Umbilical cord (tissue), 2 donors: ENCODE measurements at places on chromosomes 7 and 10.
A peak's percentile ranks its signal among the peaks of the same experiment; 100 is the strongest.

DNA sequence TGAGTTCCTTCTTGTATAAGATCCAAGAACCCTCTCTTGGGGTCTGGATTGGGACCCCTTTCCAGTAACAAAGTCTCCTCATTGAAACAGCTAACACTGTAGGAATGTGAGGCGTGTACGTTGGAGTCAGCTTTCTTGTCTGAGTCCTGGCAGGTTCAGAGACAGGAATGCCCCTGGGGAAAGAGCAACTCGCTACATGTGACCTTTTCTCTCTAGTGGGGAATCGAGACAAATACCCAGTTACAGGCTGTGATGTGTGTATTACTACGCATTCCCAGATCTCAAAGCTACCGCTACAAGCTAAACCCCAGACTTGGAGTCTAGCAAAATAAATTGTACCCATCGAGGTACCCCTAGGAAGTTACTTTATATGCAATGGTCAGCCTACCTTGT, 85.6 kb upstream of the FRMD4A start:
- peak; percentile 35 for DNase-seq

DNA sequence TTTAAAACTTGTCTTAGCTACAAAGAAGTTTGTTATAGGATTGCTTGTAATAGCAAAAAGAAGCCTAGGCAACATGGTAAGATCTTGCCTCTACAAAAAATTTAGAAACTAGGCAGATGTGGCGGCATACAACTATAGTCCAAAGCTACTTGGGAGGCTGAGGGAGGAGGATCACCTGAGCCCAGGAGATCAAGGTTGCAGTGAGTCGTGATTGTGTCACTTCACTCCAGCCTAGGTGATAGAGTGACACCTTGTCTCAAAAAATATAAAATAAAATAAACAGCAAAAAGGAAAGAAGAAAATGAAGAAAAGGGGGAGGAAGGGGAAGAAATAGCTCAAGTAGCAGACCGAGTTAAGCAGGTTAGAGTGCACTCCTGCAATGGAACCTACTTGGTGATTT, 47.0 kb upstream of the MPP7 start:
- DNase-seq, result no peak

DNA sequence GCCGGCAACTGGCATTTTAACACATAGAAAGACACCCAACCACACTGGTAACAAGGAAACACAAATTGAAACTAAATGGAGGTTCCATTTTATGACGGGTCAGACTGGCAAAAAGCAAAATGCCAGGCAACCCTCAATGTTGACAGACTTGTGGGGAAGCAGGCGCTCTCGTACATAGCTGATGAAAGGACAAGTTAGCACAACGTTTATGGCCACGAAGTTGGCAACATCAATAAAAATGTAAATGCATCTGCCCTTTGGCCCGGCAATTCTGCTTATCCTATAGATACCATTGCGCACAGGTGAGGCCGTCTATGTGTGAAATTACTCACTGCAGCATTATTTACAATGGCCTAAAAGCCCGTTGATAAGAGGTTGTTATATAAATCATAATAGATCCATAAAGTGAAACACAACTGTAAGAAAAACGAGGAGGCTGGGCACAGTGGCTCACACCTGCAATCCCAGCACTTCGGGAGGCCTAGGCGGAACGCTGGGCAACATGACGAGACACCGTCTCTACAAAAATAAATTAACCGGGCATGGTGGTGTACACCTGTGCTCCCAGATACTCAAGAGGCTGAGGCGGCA, 39.8 kb downstream of the FOXL3 start:
- no peak for DNase-seq

GRCh38 chr7:32761451-32762205, 129.9 kb downstream of the KBTBD2 start:
- no peak for DNase-seq

DNA sequence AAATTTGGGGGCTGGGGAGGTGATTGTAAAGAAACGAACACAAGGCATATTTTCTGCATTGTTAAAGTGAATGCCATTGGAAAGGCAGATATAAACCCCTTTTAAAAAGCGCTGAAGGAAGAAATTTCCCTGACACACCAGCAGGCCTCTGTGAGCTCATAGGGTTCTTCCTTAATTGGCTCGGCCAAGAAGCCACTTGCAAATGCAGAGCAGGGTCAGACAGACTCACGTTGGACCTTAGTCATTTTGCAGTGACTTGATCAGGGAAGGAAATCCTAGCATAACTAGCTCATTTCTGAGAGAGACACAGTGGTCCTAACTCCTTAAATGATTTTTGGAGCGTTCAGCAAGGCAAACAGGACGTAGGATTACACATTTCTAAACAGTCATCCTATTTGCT, 1461.4 kb downstream of the GATA3 start:
- no peak for DNase-seq

GRCh38 chr10:66698069-66698468, 227.8 kb upstream of the LRRTM3 start:
- DNase-seq, result peak; percentile 77
